ENCODE measurements at places on chromosomes 6 and 20. TPM values are rescaled to one million over a fixed set of nuclear protein-coding genes. Genes with fewer than 3 reads are reported as not detected.
A peak's percentile ranks its signal among the peaks of the same experiment; 100 is the strongest.

RNF217 gene
- 37.7 TPM for total RNA-seq

MOCS3 gene
- 5.8 TPM for total RNA-seq

DNA sequence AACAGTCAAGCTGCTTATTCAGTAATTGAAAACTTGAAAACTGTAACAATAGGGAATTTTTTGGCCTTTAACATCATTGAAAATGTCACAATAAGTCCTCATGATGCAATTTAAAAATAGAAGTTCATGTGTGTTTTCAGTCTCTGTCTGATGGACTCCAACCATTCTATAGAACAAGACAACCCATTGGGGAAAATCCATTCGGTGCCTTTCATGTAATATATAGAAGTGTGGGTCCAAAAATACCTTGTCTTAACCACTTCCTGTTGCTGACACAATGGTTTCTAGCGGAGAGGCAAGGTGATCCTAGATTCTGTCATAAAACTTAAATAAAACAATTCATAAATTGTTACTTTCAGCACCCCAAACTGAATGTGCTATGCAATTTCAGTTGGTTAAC is 1131.3 kb upstream of the MAP3K7 start:
- H3K4me3 ChIP-seq = no peak overlapping the region
- DNase-seq = no peak
- H3K36me3 ChIP-seq = no peaks in the 10 kb centered on the region
- H3K27ac ChIP-seq = no peak overlapping the region
- H3K27me3 ChIP-seq = no peaks in the 10 kb centered on the region

GRCh38 chr6:79812195-79812594 is 135.2 kb downstream of the ELOVL4 start:
- no peak overlapping the region for H3K27ac ChIP-seq
- no peaks in the 10 kb centered on the region for H3K36me3 ChIP-seq
- DNase-seq = no peak
- no peak overlapping the region for H3K4me3 ChIP-seq
- 0 out of 2 replicates have a peak, but pooled peaks cover 5% of the 10 kb centered on the region for H3K4me1 ChIP-seq

CEP250 gene
- 82.5 TPM for total RNA-seq

GRCh38 chr6:80029470-80029869 is 25.0 kb downstream of the TTK start:
- no peaks in the 10 kb centered on the region for H3K27me3 ChIP-seq
- H3K36me3 ChIP-seq = peaks cover 36% of the 10 kb centered on the region
- no peaks in the 10 kb centered on the region for H3K4me1 ChIP-seq
- H3K4me3 ChIP-seq = no peak overlapping the region

MTO1 gene
- total RNA-seq = 57.9 TPM

CNR1 gene
- total RNA-seq = 0.13 TPM

- no peak overlapping the region for H3K27ac ChIP-seq
- no peaks in the 10 kb centered on the region for H3K36me3 ChIP-seq
- DNase-seq = no peak
- no peaks in the 10 kb centered on the region for H3K27me3 ChIP-seq
- no peak overlapping the region for H3K4me3 ChIP-seq
These were observed 256.3 kb downstream of the OGFRL1 start for GRCh38 chr6:71544906-71545305.

- H3K27ac ChIP-seq = no peak overlapping the region
- DNase-seq = no peak
- peaks cover 4% of the 10 kb centered on the region for H3K27me3 ChIP-seq
- no peaks in the 10 kb centered on the region for H3K4me1 ChIP-seq
- H3K4me3 ChIP-seq = no peak overlapping the region
These were observed 36.4 kb downstream of the MYLK4 start for GRCh38 chr6:2714111-2714895.

- peaks cover 8% of the 10 kb centered on the region for H3K27me3 ChIP-seq
- no peak for DNase-seq
- H3K27ac ChIP-seq = no peak overlapping the region
- H3K4me1 ChIP-seq = no peaks in the 10 kb centered on the region
- no peak overlapping the region for H3K4me3 ChIP-seq
These were observed 21.7 kb downstream of the NR2E1 start for GRCh38 chr6:108187519-108187918.

RNF39 gene
- total RNA-seq = not detected

DNA sequence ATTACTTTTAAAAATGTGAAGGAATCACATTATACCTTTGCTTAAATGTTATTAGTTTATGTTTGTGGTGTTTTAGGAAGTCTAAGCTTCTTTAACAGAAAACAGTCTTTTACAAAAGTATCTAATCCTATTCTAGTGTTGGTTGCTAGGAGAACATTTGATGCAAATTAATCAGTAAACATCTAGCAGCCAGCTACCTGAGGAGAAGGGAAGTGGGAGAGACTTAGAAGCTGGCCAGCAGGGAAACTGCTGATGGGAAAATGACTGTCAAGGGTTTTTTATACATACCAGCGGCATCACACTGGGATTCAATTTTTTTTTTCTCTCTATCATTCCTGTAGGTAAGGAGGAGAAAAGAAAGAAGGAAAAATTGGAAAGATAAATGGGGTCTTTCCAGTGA is 686.0 kb upstream of the MMS22L start:
- no peak overlapping the region for H3K27ac ChIP-seq
- H3K4me3 ChIP-seq = no peak overlapping the region
- H3K4me1 ChIP-seq = no peaks in the 10 kb centered on the region
- H3K36me3 ChIP-seq = no peaks in the 10 kb centered on the region

DNA sequence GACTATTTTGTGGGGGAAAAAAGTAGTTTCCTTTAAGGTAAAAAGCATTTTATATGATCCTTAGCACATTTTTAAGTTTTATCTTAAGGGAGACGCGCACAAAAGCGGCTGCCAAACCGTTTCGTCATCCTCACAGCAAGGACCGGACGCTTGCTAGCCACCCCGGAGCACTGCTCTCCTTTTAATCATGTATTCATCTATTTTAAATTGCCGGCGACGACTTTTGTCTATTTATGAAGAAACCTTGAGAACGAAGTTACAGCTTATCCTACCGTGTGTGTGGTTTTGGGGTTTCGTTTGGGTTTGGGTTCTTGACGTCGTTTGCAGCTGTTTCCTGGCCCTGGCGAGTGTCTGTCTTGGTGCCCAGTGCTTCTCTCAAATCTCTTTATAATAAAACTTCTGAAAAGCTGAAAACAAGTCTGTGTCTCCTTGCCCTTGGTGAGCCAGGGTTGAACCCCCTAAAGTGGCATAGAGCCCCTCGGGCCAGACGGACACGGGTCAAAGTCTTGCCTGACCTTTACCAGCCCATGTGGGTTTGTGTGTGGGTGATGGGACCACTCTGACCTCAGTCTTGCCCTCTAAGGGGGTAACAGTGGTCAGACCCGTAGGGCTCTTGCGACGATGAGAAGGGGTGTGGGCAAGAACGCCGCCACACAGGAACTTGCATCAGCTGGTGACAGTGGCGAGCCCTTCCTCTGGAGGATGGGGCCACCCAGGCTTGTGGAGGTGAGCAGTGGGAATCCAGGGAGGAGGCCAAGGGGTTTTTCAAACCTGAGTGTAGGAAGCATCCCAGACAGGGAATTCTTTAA is 117.6 kb downstream of the JPH2 start:
- no peaks in the 10 kb centered on the region for H3K27me3 ChIP-seq
- H3K27ac ChIP-seq = no peak overlapping the region
- no peak for DNase-seq

NFATC2 gene
- total RNA-seq = 10.6 TPM

DNA sequence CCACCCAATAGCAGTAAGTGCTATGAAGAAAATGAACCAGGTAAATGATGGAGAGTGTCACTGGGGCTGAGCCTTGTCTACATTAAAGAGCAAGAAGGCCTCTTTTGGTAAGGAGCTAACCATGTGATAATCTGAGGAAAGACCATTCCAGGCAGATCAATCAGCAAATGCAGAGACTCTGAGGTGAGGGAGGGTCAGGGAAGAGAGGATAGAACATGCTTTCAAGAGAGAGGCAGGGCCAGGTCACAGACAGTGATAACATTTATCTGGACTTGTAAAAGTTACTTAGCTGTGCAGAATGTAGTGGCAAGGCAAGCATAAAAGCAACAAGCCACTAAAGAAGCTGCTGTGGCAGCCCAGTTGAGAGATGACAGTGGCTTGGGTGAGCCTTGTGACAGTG is 197.3 kb downstream of the TASP1 start:
- DNase-seq = no peak
- H3K36me3 ChIP-seq = no peaks in the 10 kb centered on the region
- no peaks in the 10 kb centered on the region for H3K4me1 ChIP-seq
- H3K27ac ChIP-seq = no peak overlapping the region
- H3K4me3 ChIP-seq = no peak overlapping the region

ENPP5 gene
- total RNA-seq = not detected

GRCh38 chr20:63682384-63683139 is 13.9 kb upstream of the TNFRSF6B start:
- H3K27ac ChIP-seq = peak overlapping the region; percentile 88
- no peaks in the 10 kb centered on the region for H3K36me3 ChIP-seq
- H3K4me3 ChIP-seq = no peak overlapping the region
- H3K27me3 ChIP-seq = no peaks in the 10 kb centered on the region

GRCh38 chr6:91198588-91199255 is 611.9 kb upstream of the MAP3K7 start:
- H3K27ac ChIP-seq = no peak overlapping the region
- no peaks in the 10 kb centered on the region for H3K36me3 ChIP-seq
- H3K4me1 ChIP-seq = no peaks in the 10 kb centered on the region
- no peak overlapping the region for H3K4me3 ChIP-seq
- no peak for DNase-seq

SLPI gene
- 0.74 TPM for total RNA-seq

RBM24 gene
- total RNA-seq = 23.0 TPM

- no peaks in the 10 kb centered on the region for H3K4me1 ChIP-seq
- no peak for DNase-seq
- no peak overlapping the region for H3K27ac ChIP-seq
- no peak overlapping the region for H3K4me3 ChIP-seq
- no peaks in the 10 kb centered on the region for H3K36me3 ChIP-seq
These were observed 213.8 kb upstream of the CST7 start for GRCh38 chr20:24735263-24735662.

DNA sequence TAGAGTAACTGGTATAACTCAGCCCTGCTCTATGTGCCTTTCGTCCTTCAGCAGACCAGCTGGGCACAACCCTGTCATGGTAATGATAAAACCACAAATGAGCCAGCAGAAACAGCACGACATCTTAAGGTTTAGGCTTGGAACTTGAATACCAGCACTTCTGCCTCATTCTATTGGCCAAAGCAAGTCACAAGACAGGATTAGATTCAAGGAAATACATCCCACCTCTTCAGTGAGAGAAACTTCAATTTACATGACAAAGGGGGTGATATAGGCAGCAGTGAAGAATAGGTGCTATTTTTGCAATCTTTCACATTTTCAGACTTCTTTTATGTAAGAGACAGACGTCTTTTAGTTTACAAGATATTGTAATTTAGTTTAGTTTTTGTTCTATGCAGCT is 69.8 kb upstream of the SLC35F1 start:
- H3K36me3 ChIP-seq = no peaks in the 10 kb centered on the region
- no peaks in the 10 kb centered on the region for H3K4me1 ChIP-seq
- no peak overlapping the region for H3K27ac ChIP-seq
- DNase-seq = no peak
- H3K27me3 ChIP-seq = no peaks in the 10 kb centered on the region

DNA sequence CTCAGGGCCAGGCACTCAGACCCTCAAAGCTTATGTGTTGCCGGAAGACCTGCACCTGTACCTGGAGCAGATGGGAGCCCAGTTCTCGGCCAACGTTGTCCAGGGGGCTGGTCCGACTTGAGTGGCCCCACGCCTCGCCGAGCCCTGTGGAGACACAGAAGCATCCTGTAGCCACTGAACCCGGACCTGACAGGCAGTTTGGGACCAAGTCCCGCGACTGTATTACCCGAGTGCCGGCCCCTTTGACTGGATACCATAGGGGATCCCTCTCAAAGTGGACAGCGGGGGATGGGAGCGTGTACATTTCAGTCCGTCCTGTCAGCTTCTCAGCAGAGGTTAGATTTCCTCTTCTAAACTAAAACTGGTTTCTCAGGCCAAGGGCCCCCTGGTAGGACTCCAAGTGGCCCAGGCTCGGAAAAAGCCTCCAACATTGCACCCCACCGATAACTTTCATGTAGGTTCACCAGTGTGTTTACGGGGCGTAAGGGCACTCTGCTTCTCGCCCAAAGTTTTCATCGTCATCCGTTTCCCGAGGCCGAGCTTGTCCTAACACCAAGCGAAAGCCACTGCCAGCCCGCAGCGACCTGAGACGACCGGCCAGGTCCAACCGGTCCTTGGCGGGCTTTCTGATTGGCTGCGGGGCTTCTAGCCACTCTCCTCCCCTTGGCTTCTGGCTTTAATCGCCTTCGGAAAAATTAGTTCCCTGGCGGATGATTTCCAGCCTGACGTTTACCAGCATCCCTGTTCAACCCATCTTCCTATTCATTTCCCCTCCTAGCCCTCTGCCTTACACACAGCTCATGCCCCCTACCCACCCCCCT is 10.8 kb downstream of the SIM1 start:
- no peak for DNase-seq
- H3K4me3 ChIP-seq = no peak overlapping the region
- no peaks in the 10 kb centered on the region for H3K4me1 ChIP-seq
- no peaks in the 10 kb centered on the region for H3K27me3 ChIP-seq
- no peak overlapping the region for H3K27ac ChIP-seq

TMEM170B gene
- total RNA-seq = 1.3 TPM

GRCh38 chr20:19742974-19743639 is 15.0 kb upstream of the RIN2 start:
- no peak for DNase-seq
- H3K27ac ChIP-seq = no peak overlapping the region
- H3K4me3 ChIP-seq = no peak overlapping the region
- no peaks in the 10 kb centered on the region for H3K27me3 ChIP-seq

DNA sequence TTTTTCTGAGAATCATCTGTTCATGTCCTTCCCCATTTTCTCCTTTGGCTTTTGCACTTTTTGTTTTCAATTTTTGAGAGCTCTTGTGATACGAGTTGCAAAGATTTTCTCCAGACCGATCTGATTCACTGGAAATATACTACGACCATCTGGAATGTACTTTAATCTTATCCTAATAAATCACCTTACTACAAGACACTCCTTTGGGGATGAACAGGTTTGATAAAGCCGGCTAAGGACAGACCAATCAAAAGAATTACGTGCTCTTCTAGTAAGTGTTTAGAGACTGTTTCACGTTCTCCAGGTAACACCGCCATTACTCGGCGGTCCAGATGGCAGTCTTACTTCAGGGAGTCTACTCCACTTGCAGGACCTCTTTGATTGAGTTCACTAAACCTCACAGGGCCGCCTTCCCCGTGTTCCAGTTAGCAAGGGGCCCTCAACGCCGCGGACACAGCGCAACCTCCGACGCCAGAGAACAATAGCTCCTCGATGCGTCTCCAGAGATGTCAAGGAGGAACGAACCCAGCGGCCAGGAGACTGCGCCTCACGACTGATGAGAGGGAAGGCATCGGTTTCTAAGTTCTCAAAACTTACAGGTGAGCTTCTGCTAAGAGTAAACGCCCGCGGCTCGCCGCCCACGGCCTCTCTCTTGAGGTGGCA is 920 bp upstream of the WTAP start:
- peaks cover 19% of the 10 kb centered on the region for H3K36me3 ChIP-seq
- peak overlapping the region; percentile 96 for H3K4me3 ChIP-seq
- H3K27me3 ChIP-seq = no peaks in the 10 kb centered on the region
- H3K27ac ChIP-seq = peak overlapping the region; percentile 100

- no peaks in the 10 kb centered on the region for H3K4me1 ChIP-seq
- no peak for DNase-seq
- H3K27me3 ChIP-seq = no peaks in the 10 kb centered on the region
- no peaks in the 10 kb centered on the region for H3K36me3 ChIP-seq
These were observed 29.4 kb downstream of the TNXB start for GRCh38 chr6:32079566-32080290.
